ENCODE measurements at places on chromosomes 11 and 22.

DNA sequence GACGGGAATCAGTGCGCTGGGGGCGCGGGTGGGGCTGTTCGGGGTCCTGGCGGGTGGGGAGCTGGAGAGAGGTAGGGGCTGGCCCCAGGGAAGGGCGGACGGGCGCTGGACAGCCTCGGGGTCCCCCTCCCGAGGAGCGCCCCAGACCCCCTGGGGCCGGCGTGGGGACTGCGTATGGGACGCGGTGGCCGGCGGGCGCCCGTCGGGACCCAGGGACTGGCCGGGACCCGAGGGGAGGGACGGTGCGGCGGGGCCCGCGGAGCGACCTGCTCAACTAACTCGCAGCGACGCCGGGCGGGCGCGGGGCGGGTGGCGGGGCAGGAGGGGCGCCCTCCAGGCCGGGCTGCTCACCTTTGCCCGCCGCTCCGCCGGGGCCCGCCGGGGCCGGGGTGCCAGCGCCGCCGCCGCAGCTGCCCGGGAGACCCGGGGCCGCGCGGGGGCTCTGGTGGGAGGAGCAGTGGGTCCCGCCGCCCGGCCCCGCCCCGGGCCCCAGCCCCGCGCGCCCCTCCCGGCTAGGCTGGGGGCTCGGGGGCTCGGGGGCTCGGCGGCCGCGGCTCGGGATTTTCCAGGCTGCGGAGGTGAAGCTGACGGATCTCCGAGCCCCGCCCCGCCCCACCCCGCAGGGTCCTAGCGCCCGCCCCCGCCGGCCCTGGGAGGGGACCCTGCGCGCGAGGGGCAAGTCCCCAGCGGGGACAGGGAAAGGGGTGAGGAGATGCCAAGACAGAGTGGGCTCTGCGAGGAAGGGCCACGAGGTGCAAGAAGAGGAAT is 12.3 kb downstream of the STARD10 start:
- peak; percentile 80 for DNase-seq

DNA sequence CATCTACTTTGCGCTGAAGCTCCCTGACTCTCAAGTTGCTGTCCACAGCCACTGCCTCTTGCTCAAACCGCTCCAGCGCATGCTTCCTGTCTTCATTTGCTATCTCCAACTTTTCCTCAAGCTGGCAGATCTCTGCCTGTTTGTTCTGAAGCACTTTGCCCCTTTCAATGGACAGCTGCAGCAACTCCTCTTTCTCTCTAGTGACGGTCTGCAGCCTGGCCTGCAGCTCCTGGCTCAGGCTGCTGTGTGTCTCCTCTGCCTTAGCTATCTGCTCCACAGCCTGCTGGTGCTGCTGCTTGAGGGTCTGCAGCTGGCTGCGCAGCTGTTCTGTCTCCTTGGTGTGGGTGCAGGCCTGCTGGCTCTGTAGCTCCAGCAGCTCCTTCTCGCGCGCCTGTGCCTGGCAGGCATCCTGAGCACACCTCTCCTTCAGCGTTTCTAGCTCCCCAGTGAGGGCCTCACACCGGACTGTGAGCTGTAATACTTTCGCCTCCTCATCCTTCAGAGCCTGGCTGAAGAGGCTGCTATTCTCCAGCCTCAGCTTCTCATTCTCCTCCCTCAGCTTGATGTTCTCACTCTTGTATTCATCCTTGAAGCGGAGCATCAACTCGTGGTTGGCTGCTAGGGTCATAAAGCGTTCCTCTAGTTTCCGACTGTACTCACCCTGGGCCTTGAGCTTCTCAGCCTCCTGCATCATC is 723 bp downstream of the CCDC89 start:
- DNase-seq: no peak

- DNase-seq: no peak
Measured at GRCh38 chr22:36147196-36147791, 13.3 kb downstream of the APOL3 start.

GRCh38 chr11:98659431-98659830 is 361.3 kb upstream of the CNTN5 start:
- DNase-seq: no peak

DNA sequence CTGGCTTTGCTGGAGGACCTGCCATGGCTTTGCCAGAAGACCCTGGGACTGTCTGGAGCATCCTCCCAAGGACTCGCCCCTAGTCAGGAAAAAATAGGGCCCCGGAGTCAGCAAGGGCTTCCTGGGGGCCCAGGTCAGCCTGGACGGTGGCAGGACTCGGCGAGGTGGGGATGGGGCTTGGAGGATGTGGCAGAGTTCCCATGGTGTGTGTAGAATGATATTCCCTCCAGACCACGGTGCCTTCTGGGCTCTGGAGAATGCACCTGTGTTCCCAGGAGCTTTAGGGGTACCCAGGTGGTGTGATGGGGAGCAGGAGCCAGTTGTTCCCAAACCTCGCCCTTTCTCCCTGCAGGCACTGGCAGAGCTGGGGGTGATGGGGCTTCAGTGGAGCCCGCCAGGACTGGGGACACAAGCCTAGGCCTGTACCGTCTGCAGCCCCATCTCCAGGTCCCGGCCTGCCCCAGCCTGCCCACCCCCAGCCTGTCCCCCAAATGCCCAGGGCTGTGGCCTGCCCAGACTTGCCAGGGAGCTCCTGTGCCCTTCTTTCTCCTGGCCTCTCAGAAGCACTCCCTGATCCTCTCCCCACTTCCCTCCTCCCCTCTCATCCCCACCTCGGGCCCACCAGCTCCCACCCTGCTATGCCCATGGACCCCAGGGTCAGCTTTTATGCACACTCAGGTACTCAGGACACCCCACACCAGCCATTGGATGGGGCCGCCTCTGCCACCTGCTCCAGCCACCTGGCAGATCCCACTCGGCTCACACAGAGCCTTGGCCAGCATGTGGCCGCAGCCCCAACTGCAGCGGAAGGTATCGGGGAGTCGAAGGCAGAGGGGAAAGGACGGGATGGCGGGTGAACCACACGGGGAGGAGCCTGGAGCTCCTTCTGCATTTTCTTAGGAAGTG is 82.1 kb downstream of the CDKN1C start:
- no peak for DNase-seq

GRCh38 chr22:32127904-32128303 is 31.2 kb downstream of the C22orf42 start:
- no peak for DNase-seq

DNA sequence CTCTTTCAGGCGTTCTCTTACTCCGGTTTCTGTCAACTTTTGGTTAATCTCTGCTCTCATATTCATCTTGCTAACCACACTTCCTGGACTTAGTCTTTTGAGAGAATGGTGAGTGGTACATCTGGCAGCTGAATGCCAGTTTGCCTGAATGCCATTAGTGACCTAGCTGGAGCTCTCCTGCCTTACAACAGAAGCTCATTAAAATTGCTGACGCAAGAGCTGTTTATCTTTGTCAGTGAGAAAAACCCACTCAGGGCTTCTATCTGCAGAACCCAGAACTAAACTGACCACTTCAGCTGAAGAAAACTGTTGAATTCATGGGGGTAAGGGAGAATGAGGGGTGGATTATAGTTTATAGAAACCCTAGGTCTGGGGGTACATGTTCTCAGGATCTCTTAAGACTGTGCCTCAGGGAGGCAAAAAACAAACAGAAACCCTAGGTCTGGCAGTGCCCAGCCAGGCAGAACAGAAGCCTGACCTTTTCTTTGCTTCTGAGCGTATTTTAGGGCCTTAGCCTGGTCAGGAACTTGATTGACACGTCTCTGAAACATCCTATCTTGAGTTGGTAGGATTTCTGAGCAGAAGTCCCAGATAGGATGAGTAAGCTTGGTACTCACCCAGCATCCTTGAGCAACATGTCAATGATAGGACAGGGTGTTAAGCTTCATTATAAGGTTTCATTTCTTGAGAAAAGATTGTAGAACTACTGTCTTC is 52.8 kb upstream of the YWHAH start:
- no peak for DNase-seq

DNA sequence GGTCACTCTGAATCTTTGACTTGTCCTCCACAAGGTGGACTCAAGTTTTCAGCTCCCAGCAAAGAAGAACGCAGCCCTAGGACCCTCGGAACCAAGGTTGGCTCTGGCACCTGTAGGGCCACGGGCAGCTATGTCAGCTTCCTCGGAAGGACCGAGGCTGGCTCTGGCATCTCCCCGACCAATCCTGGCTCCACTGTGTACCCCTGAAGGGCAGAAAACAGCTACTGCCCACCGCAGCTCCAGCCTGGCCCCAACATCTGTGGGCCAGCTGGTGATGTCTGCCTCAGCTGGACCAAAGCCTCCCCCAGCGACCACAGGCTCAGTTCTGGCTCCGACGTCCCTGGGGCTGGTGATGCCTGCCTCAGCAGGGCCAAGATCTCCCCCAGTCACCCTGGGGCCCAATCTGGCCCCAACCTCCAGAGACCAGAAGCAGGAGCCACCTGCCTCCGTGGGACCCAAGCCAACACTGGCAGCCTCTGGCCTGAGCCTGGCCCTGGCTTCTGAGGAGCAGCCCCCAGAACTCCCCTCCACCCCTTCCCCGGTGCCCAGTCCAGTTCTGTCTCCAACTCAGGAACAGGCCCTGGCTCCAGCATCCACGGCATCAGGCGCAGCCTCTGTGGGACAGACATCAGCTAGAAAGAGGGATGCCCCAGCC is 2.2 kb downstream of the INPP5J start:
- DNase-seq: no peak

DNA sequence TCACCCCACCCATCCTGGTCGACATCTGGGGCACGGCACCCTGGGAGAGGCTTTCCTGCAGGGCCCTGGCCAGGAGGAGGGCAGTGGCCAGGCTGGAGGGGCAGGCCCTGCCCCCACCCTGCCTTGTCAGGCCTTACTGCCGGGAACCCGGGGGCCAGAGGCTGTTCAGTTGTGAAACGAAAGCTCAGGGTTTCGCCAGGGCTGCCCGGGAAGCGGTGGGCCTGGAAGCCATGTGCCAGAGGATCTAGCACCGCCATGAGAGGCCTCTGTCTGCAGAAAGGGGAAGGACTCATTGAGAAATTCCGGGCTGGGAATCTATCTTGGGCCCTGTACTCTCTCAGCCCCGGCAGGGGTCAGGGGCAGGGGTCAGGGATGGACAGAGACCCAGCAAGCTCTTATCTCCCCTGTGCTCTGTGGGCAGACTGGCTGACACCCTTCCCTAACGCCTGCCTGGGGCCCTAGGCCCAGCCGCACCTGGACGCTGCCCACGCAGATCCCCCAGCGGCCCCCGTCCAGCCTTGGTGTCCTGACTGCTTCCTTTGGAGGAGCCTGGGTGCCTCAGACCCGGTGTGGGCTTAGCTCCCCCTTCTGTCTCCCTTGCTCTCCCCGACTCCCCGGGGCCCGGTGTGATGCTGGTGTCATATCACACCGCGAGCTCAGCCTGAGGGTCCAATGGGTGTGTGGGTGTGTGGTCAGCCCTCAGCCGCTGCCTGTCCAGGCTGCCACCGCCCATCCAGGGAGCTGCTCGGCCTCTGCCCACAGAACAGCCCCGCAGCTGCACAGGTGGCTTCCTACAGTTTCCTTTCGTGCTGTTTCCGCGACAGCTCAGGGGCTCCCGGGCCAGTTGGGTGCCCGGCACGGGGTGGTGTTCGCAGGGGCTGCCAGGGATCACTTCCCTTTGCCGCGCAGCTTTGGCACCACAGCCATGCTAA is 6.5 kb downstream of the PIM3 start:
- DNase-seq: no peak
